Left cardiac atrium (tissue), 4 donors: ENCODE measurements at places on chromosomes 3 and 15. TPM values are rescaled to one million over a fixed set of nuclear protein-coding genes. Genes with fewer than 3 reads are reported as not detected.

DNA sequence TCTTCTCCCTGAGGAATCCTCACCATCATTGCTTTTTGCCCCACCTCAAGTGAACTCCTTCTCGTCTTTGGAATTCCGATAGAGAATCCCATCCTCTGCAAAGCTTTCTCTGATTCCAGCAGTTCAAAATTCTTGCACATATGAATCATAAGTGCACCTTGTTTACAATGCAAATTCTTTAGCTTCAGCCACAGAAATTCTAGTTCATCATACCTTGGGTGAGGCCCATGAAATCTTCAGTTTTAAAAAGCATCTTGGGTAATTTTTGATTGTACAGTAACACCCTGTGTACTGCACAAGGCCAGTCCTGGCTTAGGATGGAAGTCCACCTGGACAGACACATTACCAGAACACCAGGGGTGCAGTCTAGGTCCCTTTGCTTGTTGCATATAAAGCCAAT lies 30.8 kb downstream of the MDFIC2 start:
- DNase-seq, result no peak

DNA sequence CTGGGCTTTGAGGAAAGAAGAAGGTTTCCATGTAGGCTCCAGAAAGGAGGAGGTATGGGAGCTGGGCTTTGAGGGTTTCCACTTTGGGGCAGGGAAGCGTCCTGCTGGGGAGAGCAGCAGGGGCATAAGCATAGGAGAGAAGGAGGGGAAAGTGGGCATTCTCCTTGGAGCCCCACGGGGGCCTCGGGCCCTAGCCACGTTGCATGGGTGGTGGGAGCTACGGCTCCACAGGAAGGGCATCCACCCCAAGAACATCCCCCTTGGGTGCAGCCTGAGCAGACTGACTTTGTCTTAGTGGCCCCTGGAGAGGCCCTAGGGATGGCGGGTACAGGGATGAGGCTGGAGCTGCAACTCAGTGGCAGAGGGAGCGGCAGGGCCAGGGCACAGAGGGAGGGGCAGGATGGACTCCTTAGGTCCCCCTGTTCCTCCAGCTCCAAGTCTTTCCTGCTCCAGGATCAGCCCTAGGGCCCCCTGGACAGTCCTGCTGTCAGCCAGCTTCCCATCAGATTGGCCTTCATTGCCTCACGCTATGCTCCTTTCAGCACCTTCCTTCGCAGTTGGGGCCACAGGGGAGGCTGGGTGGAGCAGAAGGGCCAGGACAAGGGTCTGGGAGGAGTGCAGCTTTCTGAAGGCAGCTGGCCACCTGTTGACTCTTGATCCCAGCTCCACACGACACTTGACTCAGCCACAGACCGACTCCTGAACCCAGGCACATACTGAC lies 22.9 kb downstream of the PRR20G start:
- no peak for DNase-seq

FETUB gene
- total RNA-seq, result not detected

- no peak for DNase-seq
Measured at GRCh38 chr3:146092230-146092629, 68.8 kb downstream of the PLOD2 start.

DNA sequence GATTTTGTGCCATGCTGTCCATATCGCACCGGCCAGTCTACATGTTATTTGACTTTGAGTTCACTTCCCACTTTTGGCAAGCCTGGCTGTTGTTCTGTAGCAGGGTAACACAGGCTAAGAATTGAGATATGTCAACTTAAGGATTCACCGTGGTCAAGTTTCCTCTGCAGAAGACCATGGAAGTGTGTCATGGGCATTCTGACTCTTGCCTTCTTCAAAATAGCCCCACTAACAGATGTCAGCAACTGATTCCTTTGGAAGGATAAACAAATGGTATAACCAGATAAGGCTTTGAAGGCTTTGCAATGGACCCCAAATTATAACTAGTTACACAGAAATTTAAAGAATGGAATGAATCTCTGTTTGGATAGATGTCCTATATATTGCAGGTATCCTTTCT lies 20.1 kb upstream of the CD47 start:
- DNase-seq, result no peak

NPAP1 gene
- not detected for total RNA-seq

GRCh38 chr3:196093317-196094111 lies 11.6 kb upstream of the TFRC start:
- DNase-seq, result no peak

CCR2 gene
- total RNA-seq, result 1.9 TPM

LMAN1L gene
- total RNA-seq, result 72.9 TPM

- DNase-seq, result no peak
Measured at GRCh38 chr3:188827103-188827502, 344.7 kb upstream of the TPRG1 start.

GRCh38 chr15:31024330-31024729 lies 32.9 kb upstream of the MTMR10 start:
- peak; percentile 23 for DNase-seq

GRCh38 chr3:55742832-55743136 lies 255.7 kb upstream of the WNT5A start:
- no peak for DNase-seq

PLA2G4E gene
- 0.16 TPM for total RNA-seq

- no peak for DNase-seq
Measured at GRCh38 chr3:174322789-174323188, 536.3 kb upstream of the NAALADL2 start.

DNA sequence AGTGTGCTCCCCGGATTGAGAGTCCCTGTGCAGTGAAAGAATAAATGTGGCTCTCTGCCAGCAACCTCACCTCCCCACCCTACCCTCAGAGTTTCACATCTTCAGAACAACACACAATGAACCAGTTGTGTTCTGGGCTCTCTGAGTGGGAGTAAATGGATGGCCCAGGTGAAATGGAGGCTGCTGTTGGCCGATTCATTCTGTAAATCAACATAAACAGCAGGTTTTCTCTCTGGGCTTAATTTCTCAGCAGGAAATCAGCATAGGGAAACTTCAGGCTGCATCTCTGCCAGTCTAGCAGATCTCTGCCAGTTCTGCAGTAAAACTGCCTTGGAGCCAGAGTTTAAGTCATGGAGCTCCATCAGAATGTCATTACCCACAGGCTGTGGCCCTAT lies 54.6 kb upstream of the FURIN start:
- DNase-seq, result no peak

- no peak for DNase-seq
Measured at GRCh38 chr15:90024406-90024805, 23.3 kb downstream of the ZNF710 start.

DNA sequence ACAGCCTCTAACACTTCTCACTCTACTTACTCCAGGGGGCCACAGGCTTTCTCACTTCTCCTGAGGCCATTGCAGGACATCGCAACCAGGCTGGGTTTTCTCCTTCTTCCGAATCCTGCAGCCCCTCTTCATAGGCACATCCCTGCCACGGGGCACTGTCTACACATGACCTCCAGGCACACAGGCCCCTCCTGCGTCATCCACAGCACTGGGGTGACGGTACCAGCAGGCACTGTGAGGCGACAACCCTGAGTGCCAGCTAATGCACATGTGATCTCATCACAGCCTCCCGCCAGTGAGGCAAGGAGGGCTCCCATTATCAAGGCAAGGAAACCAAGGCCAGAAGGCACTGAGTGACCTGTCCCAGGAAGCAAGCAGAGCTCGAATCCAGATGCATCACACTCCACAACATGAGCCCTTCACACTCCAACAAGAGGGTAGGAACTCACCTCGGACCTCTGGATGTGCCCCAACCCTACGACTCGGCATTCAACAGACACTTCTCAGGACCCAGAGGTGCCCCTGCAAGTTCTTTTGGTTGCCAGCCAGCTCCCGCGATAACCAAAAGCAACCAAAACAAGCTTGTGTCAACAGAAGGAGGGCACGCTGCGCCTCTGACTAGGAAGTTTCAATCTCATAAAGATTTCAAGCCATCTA lies 16.7 kb downstream of the FAM174B start:
- DNase-seq, result no peak

GRCh38 chr3:82568776-82569338 lies 807.4 kb upstream of the GBE1 start:
- no peak for DNase-seq

DNA sequence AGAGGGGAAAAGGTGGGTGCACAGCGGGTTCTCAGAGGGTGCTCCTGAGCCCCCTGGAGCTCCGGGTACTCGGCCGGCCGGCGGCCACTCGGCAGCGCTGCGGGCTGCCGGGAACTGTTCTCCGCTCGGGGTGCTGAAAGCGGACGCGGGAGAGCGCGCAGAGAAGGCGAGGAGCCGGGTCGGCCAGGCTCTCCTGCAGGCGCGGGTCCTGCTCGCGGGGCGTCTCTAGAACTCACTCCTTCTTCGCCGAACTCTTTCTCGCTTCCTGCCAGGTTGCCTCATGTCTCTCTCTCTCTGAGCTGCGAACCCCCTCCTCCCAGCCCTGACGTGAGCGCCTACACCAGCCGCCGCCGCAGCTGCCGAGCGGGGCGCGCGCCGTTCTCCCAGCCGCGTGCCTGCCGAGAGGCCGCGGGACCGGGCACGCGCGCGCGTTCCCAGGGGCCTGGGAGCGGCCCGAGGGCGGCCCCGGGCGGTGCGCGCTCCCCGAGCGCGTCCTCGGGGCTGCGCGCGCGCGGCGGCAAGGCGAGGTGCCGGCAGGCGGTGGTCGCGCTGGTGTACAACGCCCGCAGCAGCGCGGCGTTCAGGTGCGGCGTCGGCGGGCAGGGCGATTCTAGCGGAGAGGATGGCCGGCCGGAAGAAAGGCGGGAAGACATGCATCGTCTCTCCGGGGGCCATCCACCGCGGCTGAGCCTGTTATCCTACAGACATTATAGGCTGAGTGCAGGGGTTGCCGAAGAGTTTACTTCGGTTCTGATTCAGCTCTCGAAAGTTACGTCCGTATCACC lies at the start of gene PEX5L:
TSS of gene PEX5L (minus strand) at position 267 of the 785 bp plus-strand sequence. CDS start 338 bp downstream, outside the sequence.
- DNase-seq, result peak; percentile 48

- DNase-seq, result no peak
Measured at GRCh38 chr3:159992589-159992988, 4.0 kb downstream of the IL12A start.

GRCh38 chr3:170296703-170297102 lies 60.8 kb upstream of the SKIL start:
- DNase-seq, result no peak

- DNase-seq, result no peak
Measured at GRCh38 chr3:157520485-157521150, 17.4 kb upstream of the VEPH1 start.

DNA sequence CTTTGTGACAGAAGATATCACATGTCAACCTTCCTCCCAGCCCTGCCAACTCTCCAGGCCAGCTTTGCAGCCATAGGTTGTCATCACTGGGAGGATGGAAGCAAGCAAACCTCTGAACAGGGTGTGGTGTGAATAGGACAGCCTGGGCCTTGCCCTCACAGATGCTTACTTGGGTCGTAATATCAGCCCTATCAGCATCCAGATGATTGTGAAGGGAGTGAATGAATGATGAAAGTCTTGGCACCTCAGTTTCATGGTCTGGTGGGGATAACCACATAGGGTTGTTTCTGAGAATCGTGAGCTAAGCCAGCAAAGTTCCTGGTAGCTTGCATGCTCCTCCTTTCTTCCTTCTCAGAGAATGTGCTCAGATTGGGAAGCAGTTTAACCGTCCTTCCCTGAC lies 55.1 kb upstream of the POLR2M start:
- DNase-seq, result no peak

NOX5 gene
- not detected for total RNA-seq

GRCh38 chr3:50627407-50628051 lies 10.6 kb downstream of the MAPKAPK3 start:
- peak; percentile 73 for DNase-seq

DNA sequence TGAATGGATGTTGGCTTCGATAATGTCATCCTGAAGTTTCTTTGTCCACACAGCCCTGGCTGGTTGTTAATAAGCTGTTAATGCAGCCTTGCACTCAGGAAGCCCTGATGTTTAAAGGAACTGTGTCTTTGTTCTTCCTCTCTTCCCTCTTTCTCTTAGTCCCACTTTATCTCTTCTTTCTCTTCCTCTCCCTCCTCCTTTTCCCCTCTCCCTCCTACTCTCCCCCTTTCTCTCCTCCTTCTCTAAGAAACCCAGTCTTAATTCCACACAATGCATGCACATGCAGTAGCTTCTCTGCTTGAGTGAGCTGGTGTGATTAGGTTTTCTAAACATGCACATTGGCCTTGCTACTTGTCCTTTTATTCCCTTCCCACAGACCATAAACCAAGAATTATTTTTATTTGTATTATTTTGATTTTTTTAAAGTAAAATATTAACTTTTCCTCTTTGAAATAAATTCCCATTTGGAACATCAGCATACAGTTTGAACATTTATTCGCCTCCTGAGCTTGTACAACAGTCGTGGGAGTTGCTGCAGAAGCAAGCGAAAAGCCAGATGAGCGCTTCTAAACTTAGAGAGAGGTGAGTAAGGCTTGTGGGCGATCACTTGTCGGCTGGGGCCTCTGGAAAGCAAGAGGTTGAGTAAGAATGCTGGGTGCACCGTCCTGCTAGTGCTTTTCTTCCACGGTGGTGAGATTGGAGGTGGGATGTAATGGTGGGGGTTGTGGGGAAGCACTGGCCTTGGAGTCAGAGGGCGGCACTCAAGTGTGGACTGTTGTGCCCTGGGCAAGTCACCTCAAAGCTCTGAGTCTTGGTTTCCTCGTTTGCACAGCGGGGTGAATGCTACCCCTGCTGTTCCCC lies 7.2 kb downstream of the GHRL start:
- no peak for DNase-seq

GRCh38 chr15:65365229-65365628 lies 12.6 kb downstream of the IGDCC3 start:
- DNase-seq, result no peak

- DNase-seq, result peak; percentile 36
Measured at GRCh38 chr3:146326875-146327543, 76.1 kb upstream of the PLSCR4 start.

DNA sequence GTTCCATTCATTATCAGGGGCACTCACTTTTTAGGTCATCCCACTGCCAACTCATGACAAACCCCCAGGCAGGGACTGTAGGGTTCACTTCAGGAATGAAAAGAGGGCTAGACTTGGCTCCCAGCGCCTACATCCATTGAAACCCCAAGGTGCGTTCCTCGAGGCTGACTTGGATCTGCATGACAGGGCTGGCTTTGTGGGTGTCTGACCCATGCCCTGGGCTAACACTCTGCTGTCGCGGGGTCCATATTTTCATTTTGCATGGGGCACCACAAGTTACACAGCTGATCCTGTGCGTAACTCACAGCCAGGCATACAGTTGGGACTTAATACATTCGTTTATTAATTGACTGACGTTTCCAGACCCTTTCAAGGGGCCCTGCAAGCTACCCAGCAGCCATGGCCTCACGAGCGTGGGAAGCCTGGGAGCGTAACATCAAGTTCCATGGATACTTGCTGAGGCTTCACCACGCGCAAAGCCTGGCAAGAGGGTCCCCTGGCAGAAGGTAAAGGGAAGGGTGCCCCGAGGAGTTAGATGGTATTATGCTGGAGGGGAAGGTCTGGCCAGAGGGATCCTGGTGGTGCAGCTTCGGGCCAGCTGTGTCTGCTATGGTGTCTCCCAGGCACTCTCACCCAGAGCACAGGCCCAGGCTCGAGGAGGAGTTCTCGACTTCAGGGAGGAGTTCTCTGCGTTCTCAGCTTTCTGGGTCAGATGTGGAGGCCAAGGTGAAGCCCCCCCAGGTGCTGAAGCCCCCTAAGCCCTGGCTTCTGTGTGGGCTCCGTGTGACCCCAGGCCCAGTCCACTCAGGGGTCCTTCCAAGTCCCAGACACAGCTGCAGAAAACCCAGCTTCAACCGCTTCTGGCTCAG lies 85.4 kb downstream of the ADAMTS17 start:
- DNase-seq, result no peak

GRCh38 chr3:183497313-183497712 lies 58.2 kb downstream of the KLHL6 start:
- DNase-seq, result no peak
